ENCODE measurements at places on chromosomes 1 and 21.

GRCh38 chr1:46193984-46194570, 4.2 kb downstream of the POMGNT1 start:
- DNase-seq: no peak

- DNase-seq: no peak
These were observed 191.8 kb downstream of the TPR start for GRCh38 chr1:186183219-186183618.

DNA sequence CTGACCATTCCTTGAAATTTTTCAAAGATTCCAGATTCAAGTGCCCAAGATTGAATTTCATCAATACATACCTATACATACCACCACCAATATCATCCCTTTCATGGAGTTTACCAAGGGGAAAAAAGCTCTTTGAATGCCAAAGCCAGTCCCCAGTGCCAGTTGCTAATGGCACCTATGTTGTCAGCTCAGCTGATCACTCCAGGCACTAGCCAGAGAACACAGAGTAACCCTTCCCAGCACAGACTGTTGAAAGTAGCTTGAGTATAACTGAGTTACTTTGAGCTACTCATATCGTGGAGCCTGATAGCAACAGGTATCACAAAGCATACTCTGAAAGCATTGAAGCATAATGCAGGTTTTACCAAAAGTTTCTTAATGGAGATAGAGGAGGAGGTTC, 133.9 kb upstream of the NFIA start:
- DNase-seq: no peak

DNA sequence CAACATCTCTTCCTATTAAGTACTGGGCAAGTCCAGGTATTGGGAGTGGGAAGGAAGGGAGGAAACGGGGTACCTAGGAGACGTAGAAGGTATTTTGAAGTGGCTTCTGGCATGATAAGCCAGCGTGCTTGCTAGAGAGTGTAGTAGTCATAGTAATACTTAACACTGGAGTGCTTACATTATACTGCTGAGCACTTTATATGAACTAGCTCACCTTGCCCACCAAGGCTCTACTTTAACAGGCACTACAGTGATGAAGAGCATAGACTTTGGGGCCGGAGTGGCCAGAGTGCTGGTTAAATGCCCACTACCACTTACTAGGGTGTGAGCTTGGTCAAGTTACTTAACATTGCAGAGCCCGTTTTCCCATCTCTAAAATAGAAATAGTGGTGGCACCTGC, 61.7 kb downstream of the ACP6 start:
- DNase-seq: no peak

DNA sequence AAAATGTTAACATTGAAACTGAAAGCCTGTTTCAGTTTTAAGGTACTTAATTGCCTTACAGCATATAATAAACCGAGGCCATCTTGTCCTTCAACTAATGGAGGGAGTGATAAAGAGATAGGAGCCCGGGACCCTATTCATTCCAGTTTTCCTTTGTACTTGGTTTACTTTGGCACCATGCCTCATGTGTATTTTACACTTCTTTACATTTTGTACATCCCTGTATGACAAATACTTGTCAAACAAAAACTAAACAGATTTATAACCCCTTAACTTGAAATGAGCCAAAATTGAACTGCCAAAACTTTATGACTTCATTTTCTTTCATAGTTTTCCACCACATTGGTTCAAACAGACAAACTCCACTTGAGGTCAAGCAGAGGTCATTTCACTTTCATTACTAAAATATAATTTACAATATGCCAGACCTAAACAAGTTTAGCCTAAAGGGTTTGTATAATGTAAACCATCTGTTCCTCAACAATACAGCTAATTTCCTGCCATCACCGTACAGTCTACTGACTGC, 30.9 kb upstream of the UBE2U start:
- no peak for DNase-seq
